ENCODE measurements at places on chromosomes 7 and 10.

- no peak for DNase-seq
Observed at GRCh38 chr7:107075863-107076574, 31.5 kb downstream of the PRKAR2B start.

DNA sequence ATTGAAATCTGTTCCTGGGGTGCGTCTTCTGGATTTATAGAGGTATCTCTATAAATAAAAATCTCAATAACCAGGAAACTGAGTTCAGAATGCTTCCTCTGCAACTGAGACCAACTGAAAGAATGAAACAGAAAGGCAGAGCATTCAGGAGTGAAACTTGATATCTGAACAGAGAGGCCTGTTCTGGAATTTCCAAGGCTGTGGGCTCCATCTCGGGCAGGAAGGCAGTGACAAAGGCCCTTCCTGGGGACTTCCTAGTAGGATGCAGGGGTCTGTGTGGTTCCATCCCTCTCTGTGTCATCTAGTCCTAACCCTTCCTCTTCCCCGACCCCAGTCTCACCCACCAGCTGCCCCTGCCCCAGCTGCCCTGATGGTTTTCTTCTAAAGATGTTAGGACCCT, 52.0 kb downstream of the JCAD start:
- no peak for DNase-seq

DNA sequence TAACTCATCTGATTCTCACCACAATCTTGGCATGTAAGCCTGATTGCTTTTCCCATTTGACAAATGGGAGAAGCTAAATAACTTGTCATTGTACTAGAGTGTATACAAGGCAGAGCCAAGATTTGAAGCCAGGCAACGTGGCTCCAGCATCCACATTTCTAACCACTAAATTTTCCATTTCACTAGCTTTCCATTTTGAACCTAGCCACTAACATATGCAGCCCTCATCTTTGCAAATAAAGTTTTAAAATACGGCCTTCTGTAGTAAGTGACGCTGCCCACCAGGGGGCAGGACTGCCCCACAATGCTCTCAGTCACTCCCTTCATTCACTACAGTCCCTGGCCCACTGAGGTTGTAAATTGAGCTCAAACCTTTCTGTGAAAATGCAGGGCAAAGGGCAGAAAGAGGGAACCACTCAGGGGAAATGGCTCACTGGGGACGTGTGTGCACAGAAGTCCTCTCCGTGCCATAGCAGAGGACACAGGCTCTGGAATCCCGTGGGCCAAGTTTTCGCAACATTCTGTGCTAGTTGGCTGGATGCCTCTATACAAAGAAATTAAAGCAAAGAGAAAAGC, 315.7 kb downstream of the TNS3 start:
- peak; percentile 87 for DNase-seq

GRCh38 chr7:117132321-117133120, 179.2 kb downstream of the ST7 start:
- DNase-seq = peak; percentile 96

DNA sequence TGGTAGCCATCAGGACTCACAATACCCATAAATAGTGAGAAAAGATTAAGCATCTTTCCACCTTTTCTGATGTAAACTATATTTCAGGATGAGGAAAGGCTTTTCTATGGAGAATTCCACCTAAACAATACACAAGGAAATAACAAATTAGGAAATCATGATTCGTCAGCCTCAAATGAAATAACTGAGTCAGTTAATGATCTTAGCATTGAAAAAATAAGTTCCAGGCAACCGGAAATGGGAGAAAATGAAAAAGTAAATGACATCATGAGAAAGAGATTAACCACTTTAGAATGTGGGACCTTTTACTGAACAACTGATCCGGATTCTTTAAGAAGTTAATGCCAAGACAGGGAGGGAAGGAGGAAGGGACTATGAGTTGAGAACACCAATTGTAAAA, 742.3 kb downstream of the TNS3 start:
- DNase-seq = peak; percentile 64

DNA sequence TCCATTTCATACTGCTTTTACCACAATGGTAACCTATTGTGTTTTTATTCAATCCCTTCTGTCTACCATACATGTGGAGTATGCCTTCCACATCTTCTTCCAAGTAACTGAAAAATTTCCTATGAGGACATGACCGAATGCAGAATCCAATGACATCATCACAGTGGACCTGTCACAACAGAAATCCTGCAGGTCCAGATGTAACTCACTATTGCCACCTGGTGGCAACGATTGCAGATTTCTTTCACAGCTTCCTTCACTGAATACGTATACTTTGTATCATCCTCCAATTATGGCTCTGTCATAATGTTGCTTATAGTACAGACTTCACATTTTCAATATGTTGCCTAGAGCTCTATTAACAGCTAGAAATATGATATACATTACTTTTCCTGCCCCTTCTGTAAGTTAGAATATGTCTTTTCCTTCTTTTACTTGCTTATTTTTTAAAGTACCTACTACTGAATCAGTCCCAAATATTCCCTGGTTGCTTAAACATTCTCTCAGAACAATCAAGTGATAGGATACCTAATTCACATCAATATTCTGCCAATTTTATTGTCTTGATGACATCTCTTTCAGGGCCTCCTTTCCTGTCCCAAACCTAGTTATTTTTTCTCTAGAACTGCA, 45.4 kb downstream of the SLC13A1 start:
- peak; percentile 65 for DNase-seq

All from astrocyte (in vitro differentiated cells and primary cell).